ENCODE measurements at places on chromosomes 3 and 15.

- DNase-seq: no peak
These were observed 299.7 kb upstream of the LMCD1 start for GRCh38 chr3:8201886-8202285.

DNA sequence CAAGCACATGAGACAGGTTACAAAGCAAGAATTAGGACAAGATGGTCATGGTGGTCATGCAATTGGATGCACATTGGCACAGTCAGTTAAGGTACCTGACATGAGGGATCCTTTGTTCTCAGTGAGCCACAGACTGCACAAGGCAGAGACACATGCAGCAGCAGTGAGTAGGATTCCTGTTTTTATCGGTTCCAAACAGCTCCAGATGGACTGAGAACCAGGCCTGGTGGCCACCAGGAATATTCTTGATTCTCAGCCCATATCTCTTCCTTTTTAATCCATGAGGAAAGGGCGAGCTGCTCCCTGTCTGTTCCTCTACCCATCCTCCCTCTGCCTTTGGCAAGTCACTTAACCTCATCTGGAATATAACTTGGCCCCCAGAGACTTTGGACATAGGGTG lies 410.8 kb downstream of the GAP43 start:
- DNase-seq: peak; percentile 79

GRCh38 chr15:53536479-53537120 lies 222.9 kb downstream of the WDR72 start:
- DNase-seq: no peak

GRCh38 chr15:40470423-40471104 lies at the start of gene CHST14:
CHST14 (plus strand) TSS chr15:40470984; CDS start chr15:40471214, 230 bp downstream.
- peak; percentile 79 for DNase-seq
